SJSA1 (cell line): ENCODE measurements at places on chromosomes 4 and X. TPM values are rescaled to one million over a fixed set of nuclear protein-coding genes. Genes with fewer than 3 reads are reported as not detected.

- no peak for DNase-seq
Measured at GRCh38 chr4:3241898-3242524, 6.9 kb upstream of the MSANTD1 start.

The GPRIN3 gene
- total RNA-seq: not detected in 2 replicates

DNA sequence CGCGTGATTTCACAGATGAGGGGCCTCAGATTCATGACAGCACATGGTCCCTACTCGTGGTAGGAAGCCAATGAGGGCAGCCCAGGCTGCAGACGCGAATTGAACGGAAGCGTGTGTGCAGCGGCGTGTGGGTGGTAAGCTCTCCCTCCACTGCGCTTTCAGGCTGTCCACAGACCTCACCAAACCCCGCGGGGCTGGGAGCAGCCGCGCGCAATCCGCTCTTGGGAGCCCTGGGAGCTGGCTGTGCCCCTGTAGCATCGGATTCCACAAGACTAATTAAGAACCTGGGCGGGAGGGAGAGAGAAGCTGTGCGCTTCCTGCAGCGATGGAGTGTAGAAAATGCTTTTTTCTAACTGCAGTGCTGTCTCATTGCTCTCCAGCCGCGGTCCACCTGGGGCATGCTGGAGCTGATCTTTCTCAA, 134.9 kb downstream of the STOX2 start:
- no peak for DNase-seq

The BMX gene
- not detected in 2 replicates for total RNA-seq

- DNase-seq: no peak
Measured at GRCh38 chr4:121100093-121100775, 27.9 kb upstream of the NDNF start.

DNA sequence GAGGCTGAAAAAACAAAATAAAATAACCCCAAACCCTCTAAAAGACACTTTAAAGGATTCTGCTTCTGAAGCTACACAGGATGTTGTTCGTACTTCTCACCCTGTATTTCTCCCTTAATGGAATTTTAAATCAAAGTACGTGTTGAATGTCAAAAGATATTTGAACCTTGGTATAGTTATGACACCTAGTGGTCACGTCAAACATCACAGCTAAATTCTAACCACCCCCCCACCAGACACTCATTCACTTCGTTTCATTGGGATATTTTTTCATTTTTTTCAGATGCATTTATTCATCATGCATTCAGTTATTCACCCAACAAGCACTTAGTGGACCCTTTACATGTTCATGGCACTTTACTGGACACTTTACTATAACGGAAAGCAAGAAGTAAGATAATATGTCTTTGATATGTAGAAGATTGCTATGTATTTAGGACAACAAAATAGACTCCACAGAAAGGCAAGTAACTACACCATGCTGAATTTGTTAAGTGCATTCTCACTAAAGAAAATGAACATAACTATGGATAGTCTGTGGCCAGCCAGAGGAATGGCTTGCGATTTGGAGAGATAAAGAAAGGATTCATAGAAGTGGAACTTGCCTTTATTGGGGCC, 62.5 kb upstream of the GPR174 start:
- no peak for DNase-seq

GRCh38 chrX:78024349-78025059, 55.1 kb upstream of the PGAM4 start:
- peak; percentile 34 for DNase-seq

GRCh38 chr4:5890063-5890727, 2.7 kb downstream of the CRMP1 start:
- no peak for DNase-seq

- peak; percentile 1 for DNase-seq
Measured at GRCh38 chrX:136822337-136823095, 41.8 kb upstream of the ARHGEF6 start.

DNA sequence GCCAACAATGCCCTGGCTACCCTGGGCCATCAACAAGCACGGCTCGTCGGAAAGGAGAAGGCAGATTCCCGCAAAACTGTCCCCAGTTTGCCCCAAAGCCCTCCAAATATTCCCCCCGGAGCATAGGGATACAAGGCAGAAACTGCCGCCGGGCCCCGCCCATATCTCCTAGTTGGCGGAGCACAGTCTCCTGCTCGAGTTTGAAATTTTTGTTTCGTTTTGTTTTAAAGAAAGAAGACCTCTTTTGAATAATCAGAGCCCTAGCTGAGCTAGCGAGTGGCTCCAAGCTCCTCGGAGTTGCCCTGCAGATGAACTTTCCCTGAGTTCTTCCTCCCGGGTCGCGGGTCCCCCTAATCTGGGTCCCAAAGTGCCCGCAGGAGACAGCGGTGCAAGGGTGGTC, 138.1 kb upstream of the ZIC3 start:
- DNase-seq: peak; percentile 0

DNA sequence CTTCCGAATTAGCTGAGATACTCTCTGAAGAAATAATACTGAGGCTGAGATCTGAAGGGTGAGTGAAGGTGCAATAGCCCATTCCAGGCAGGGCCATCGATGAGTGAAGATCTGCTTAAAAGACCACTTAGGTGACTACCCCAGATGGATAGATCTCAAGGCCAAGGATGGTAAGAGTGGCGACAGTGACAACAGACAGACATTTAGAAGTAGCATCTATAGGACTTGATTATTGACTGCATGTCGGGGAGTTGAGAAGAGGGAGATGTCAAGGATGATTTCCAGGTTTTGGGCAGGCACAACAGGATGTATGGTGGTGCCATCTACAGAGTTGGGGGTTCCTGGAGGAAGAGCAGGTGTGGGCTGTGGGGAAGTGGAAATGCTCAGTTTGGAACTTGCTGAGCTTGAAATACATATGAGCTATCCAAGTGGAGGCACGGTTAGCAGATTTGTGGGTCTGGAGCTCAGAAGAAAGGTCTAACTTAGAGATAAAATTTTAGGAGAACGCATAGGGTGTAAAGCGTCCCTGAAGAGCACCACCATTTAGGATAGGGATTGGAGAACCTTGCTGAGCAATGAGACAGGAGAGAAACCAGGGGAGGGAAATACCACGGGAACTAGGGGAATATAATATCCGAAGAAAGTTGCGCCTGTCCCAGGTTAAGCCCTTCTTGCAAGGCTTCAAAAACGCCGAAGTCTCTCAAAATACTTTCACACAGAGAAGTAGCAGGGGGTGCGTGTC, 688 bp downstream of the UFSP2 start:
- no peak for DNase-seq

The OSTC gene
- 266 and 503 TPM in 2 replicates for total RNA-seq

The TIGD4 gene
- total RNA-seq: 0.18 TPM in 1 of 2 replicates, not detected in the other

The EREG gene
- total RNA-seq: not detected in 2 replicates

The P2RY4 gene
- total RNA-seq: not detected in 2 replicates

DNA sequence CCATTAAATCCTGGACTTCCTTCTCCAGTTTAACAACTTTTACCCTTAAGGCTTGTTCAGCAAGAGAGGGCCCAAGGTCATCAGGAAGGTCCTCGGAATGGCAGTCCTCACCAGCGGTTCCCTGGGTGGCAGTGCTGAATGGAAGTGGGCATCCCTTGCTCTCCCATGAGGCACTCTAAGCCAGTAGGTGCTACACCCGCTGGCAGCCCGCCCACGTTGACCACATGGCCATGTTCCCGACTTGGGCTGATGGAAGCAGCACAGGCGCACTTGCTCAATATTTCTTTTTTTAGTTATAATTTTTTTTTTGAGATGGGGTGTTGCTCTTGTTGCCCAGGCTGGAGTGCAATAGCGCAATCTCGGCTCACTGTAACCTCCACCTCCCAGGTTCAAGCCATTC, 277.9 kb downstream of the ZC4H2 start:
- DNase-seq: no peak

- DNase-seq: no peak
Measured at GRCh38 chr4:10055871-10056270, 34.6 kb upstream of the SLC2A9 start.

GRCh38 chrX:50770702-50771101, 43.3 kb downstream of the SHROOM4 start:
- DNase-seq: no peak

GRCh38 chr4:168549143-168549542, 52.3 kb downstream of the PALLD start:
- DNase-seq: no peak

The PGAM4 gene
- not detected in 2 replicates for total RNA-seq

DNA sequence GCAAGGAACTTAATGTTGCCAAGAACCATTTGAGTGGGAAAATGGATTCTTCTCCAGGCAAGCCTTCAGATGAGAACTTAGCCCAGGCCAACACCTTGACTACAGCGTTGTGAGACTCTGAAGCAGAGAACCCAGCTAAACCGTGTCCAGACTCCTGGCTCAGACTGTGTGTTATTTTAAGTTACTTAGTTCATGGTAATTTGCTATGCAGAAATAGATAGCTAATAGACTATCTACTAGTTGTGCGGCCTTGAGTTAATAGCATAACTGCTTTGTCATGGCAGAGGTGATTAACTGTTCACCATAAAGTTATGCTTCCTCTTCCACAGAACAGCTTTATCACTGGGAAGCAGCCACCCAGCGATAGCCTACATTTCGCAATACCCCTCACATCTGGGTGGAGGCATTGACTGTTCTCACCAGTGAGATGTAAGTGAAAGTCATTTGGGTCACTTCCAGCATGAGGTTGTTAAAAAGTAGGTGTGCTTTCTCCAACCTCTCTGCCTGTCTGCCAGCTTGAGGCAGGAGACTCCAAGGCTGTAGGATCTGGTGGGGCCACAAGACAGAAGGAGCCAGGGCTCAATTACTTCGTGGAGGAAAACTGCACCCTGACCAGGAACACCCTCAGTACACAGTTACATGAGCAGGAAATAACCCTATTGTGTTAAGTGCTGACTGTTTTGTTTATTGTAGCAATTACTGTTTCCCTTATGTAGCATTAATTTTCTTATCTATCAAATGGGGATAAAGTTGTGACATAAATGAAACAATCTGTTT, 94.2 kb downstream of the GPAT3 start:
- peak; percentile 11 for DNase-seq

DNA sequence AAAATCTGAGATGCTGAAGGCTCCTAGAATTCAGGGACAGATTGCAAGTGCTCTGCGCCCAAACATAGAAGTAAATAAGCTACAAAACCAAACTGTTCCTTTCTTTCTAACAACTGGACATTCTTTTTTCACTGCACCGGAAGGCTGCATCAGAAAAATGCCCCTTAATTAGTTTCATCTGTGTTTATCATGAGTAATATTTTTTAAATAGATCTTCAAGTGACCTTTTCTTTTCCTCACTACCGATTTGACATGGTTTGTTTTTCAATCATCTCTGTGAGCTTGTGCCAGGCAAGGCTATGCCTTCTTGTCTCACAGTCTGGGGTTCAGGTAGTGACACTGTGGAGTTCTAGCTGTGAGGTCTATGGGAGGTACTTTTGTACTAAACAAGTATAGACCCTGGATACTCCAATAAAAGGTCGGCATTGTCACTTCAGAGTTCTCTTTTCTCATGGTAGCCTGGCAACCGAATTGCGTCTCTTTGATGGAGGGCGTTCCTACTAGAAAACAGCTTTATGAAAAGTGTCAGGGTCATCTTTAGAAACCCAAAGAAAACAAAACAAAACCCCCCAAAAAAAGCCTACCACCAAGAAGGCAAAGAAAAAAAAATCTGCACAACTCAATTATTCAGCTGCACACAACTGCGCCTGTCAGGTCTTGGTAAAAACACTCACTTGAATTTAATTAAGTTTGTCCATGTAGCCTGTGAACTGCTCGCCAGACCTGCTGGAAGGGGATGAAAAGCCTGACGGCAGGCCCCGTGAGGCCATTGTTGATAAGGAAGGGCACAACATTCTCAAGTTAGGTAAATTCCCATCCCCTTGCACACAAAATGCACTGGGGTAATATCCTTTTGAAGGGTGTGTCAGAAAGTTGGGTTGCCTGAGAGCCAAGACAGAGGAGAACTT, 22.8 kb upstream of the ADAMTS3 start:
- no peak for DNase-seq

- DNase-seq: no peak
Measured at GRCh38 chr4:95637043-95637600, 88.3 kb upstream of the UNC5C start.

- DNase-seq: no peak
Measured at GRCh38 chrX:154751203-154751668, 359 bp upstream of the GAB3 start.

- DNase-seq: no peak
Measured at GRCh38 chrX:11386001-11386523, 92.8 kb downstream of the AMELX start.

The GPC4 gene
- 22.3 and 25.8 TPM in 2 replicates for total RNA-seq

DNA sequence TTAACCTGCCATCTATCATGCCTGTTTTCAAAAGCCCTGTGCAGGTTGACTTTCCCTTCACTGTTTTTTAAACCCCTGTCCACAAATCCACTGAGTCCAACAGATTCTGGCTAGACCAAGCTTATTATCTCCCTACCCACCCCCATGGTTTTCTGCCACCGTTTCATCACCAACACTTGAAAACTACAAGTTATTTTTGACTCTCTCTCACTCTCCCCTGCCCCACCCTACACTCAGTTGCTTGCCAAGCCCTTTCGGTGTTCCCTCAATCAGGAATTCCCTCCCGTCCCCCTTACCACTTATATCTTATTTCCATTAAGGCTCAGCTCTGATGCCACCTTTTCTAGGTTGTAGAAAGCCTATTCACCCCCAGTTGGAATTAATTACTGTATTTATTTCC, 29.7 kb downstream of the ATG4A start:
- DNase-seq: no peak

DNA sequence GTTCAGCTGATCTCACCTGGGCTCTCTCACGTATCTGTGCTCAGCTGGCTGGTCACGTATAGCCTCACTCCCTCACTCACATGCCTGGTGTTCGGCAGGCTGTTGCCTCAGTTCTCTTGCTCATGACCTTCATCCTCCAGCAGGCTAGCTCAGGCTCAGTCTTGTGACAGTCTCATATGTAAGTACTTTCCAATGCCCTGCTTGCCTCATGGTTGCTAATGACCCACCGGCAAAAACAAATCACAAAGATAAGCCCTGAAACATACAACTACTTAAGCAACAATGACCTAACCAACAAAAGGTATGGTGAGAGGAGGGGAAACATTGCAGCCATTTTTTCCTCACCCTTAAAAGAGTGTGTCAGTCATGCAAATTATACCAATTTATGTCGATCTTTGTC, 25.0 kb downstream of the MEPE start:
- DNase-seq: no peak

The CFAP99 gene
- total RNA-seq: not detected in 2 replicates

The ATOH1 gene
- total RNA-seq: not detected in 2 replicates

DNA sequence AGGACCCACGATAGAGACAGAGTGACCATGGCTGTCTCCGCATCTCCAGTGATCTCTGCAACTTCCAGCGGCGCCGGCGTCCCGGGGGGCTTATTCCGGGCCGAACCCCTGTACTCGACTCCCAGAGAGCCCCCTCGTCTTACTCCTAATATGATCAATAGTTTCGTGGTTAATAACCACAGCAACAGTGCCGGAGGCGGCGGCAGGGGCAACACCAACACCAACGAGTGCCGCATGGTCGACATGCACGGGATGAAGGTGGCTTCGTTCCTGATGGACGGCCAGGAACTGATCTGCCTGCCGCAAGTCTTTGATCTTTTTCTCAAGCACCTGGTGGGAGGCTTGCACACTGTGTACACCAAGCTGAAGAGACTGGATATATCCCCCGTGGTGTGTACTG, 343 bp downstream of the DACH2 start:
- DNase-seq: no peak

- DNase-seq: no peak
Measured at GRCh38 chr4:151259752-151260151, 17.2 kb upstream of the PRSS48 start.

- DNase-seq: peak; percentile 19
Measured at GRCh38 chr4:146477054-146477453, 44.7 kb downstream of the SLC10A7 start.
